ENCODE measurements at places on chromosomes 13 and 19.

DNA sequence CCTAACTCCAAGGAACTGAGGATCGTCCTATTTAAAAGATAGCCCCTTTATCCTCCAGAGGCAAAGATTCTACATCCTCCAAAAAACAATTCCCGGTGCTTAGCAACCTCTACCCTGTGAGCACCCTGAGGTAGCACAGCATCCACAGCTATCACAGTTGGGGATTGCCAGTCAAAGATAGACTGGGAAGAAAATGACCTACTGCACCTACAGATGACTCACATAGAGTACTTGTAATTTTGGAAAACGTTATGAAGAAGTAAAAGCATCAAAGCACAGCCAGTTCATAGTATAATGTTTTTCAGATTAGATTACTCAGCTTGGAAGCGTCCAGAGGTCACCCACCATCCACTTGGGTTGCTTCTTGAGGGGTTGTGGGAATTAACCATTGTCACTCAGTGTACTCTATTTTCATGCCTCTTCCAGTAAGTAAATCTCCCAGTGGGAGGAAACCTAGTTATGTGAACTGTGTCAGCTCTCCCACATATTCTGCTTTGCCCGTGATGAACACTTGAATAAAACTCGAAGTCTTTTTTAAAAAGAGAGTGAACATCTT lies 8.9 kb upstream of the FAM124A start:
- DNase-seq = no peak

- DNase-seq = no peak
Measured at GRCh38 chr13:92938486-92939020, 288.1 kb upstream of the GPC6 start.

DNA sequence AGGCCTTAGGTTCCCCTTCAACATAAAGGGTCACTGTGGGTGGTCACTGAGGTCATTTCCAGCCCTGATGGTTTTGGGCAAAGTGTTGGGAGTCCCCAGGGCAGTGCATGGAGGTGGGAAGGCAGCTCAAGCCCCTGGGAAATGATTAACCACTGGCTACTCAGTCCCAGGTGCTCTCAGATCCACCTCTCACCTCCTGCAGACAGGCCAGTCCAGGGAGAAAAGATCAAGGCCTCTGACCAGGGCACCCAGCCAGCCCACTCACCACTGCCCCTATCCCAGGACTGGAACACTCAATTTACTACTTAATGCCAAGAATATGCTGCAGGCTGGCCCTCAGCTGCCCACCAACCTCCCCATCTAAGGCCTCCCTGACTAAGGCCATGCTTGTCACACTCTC lies 1307.9 kb downstream of the UQCRFS1 start:
- no peak for DNase-seq

GRCh38 chr13:113948034-113948742 lies 25.7 kb downstream of the C13orf46 start:
- DNase-seq = no peak

DNA sequence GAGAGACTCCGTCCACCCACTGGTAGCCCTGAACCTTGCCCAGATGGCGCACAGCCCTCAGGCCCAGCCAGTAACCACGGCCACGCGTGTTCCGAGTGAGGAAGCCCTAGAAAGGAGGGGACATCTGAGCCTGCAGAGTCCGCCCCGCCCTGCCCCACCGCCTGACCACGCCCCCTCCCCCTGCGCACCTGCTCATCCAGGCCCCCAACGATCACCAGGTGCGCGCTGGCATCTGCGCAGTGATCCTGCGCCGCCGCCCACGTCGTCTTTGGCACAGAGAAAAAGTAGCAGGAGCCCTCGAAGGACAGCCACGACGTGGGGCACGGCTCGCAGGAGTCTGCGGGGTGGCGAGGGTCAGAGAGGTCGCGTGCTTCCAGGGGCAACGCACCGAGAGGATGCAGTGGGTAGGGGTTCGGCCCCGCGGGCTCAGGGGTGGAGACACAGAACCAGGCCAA lies 2.1 kb downstream of the CLEC4G start:
- DNase-seq = no peak

GRCh38 chr13:47215736-47216135 lies 318.9 kb upstream of the HTR2A start:
- DNase-seq = no peak

GRCh38 chr19:14006766-14007562 lies 844 bp upstream of the RFX1 start:
- no peak for DNase-seq
